Mesangial cell (primary cell): ENCODE measurements at places on chromosomes 3 and 15. TPM values are rescaled to one million over a fixed set of nuclear protein-coding genes. Genes with fewer than 3 reads are reported as not detected.

ERICH6 gene
- not detected in 2 replicates for total RNA-seq

IQCH gene
- 1.1 and 2.0 TPM in 2 replicates for total RNA-seq

CD276 gene
- 202 and 236 TPM in 2 replicates for total RNA-seq

RBP2 gene
- total RNA-seq: not detected in 2 replicates

ILDR1 gene
- total RNA-seq: 1.0 TPM in 1 of 2 replicates, not detected in the other

MORC1 gene
- total RNA-seq: not detected in 2 replicates

CAPN3 gene
- 0.65 and 1.9 TPM in 2 replicates for total RNA-seq

COL6A5 gene
- total RNA-seq: under 0.01 and 0.89 TPM in 2 replicates

GPR171 gene
- total RNA-seq: not detected in 2 replicates

KBTBD13 gene
- total RNA-seq: not detected in 2 replicates

VILL gene
- 3.9 and 8.7 TPM in 2 replicates for total RNA-seq

DUOXA2 gene
- not detected in 2 replicates for total RNA-seq

FAM162A gene
- 14.0 and 17.1 TPM in 2 replicates for total RNA-seq

PLA2G4F gene
- not detected in 2 replicates for total RNA-seq

HTD2 gene
- total RNA-seq: 4.4 and 7.4 TPM in 2 replicates

LPP gene
- total RNA-seq: 75.0 and 108 TPM in 2 replicates

SPATA16 gene
- not detected in 2 replicates for total RNA-seq

FSD2 gene
- not detected in 2 replicates for total RNA-seq

ZNF619 gene
- 3.5 and 3.6 TPM in 2 replicates for total RNA-seq

RPP25 gene
- total RNA-seq: 6.0 and 8.7 TPM in 2 replicates

STARD9 gene
- 3.4 and 6.8 TPM in 2 replicates for total RNA-seq

SLC35G2 gene
- total RNA-seq: 2.8 and 5.2 TPM in 2 replicates

FBXW12 gene
- total RNA-seq: 0.25 TPM in 1 of 2 replicates, not detected in the other

CHRD gene
- total RNA-seq: under 0.01 and 0.13 TPM in 2 replicates

GCNT3 gene
- total RNA-seq: 1.6 TPM in 2 replicates

CCDC39 gene
- total RNA-seq: under 0.01 TPM in 1 of 2 replicates, not detected in the other

ITGA11 gene
- 7.8 and 83.4 TPM in 2 replicates for total RNA-seq

RHCG gene
- total RNA-seq: not detected in 2 replicates

CAV3 gene
- total RNA-seq: not detected in 2 replicates

TRPM1 gene
- not detected in 2 replicates for total RNA-seq

NUP210 gene
- total RNA-seq: 27.4 and 31.4 TPM in 2 replicates

CRABP1 gene
- total RNA-seq: not detected in 2 replicates

SPINT1 gene
- total RNA-seq: 64.9 and 128 TPM in 2 replicates

CISH gene
- total RNA-seq: 2.9 and 5.3 TPM in 2 replicates

PDZRN3 gene
- 0.98 and 1.0 TPM in 2 replicates for total RNA-seq

NOX5 gene
- 0.16 and 1.1 TPM in 2 replicates for total RNA-seq

MYH15 gene
- under 0.01 TPM in 2 replicates for total RNA-seq

EIF2A gene
- 92.4 and 105 TPM in 2 replicates for total RNA-seq
